ENCODE measurements at places on chromosomes 6 and 20.
A peak's percentile ranks its signal among the peaks of the same experiment; 100 is the strongest.

- peak; percentile 42 for DNase-seq
Measured at GRCh38 chr20:46546298-46546697, 4.2 kb downstream of the OCSTAMP start.

GRCh38 chr6:158661156-158661685 is 11.4 kb downstream of the SYTL3 start:
- no peak for DNase-seq

- DNase-seq = no peak
Measured at GRCh38 chr6:138113588-138114210, 6.5 kb upstream of the PERP start.

DNA sequence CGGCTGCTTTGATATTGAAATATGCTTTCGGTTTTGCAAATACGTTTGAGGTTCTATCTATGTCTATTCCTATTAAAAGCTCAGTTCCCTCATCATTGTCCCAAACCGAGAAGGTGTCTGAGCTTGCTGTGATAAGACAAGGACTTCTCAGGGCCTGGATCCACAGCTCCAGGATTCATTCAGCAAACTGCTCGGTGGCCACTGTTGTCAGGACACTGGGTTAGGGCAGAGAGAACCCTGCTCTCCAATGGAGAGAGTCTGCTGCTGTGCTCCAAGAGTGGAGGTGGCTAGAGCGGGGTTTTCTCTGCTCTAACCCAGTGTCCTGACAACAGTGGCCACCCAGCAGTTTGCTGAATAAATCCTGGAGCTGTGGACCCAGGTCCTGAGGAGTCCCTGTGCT is 198.5 kb downstream of the CDH4 start:
- no peak for DNase-seq

DNA sequence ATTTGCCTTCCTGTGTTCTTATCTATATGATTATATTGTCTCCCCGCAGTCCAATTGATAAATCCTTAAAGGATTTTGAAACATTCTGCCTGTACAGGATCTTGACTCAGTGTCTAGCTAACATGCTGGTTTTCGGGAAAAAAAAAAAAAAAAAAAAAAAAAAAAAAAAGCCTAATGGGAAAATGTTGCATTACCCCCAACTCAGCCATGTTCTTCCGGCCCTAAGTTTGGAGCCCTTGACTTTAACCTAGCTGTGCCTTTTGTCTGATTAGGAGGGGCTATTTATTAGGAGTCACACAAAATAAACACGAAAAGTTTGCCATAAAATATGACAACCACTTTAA is 244.4 kb upstream of the TCF21 start:
- no peak for DNase-seq

DNA sequence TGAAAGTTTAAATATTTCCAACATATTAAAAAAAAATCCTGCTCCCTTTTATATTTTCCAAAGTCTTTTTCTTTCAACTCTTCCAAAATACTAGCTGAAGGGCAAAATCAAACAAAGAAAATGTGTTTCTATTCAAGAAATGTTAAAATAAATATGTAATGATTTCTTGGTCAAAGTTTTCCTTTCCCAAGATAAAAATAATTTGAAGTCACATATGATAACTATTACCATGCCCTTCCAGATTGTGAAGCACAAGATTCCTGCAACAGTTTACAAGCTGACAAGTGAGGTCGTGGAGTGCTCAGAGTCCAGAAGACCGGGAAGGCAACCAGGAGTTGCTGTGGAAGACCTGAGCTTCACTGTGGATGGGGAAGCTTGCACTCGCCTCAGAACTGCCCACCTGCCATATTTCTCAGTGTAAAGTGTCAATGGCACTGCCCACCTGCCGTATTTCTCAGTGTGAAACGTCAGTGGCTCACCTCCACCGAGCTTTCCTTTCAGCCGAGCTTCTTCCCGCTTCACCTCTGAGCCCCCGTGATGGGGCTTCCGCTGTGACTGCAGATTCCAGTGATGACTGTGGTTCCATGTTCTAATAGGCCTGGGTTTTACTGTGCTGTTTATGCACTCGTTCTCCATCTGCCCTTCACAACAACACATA is 160.5 kb downstream of the THBS2 start:
- DNase-seq = no peak

DNA sequence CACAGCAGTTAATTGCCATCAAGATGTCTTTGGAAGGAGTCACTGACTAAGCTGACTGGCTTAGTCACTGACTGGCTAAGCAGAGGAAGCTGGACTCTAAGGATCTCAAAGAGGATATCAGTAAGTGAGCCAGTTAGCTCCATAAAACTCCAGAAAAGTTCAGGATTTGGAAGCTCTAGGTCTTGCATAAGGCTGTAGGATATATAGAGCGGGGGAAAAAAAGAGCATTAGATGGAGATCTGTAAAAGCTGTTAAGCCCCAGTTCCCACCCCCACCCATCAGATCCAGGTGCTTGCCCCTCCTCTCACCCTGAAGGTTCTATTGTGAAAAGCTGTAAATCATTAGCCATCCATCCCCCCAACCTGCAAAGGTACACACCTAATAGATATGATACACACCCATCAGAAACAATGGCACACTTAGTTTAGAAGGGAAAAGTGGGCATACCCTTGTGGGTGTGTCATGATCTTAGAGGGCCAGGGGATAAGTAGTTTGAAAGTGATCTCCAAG is 32.2 kb downstream of the CARMIL1 start:
- DNase-seq = no peak

- no peak for DNase-seq
Measured at GRCh38 chr6:127051571-127052260, 66.8 kb upstream of the RSPO3 start.

DNA sequence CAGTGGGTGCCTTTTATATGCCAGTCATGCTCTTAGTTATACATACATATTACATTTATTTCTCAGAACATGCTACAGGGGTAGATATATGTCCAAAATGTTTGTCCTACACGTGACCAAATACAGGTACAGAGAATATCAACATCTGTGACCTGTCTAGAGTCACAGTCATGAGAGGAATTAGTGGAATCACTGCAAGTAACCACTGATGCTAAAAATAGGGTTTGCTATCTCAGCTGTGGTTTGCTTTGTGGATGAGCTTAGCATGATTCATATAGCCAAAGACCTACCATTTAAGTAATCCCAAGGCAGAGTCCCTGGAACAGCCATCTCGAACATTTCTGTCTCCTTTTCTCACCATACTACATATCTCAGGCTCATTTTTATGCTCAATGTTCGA is 32.3 kb downstream of the GSTA3 start:
- DNase-seq = no peak

GRCh38 chr6:69232911-69233448 is 563.8 kb downstream of the LMBRD1 start:
- DNase-seq = peak; percentile 55

DNA sequence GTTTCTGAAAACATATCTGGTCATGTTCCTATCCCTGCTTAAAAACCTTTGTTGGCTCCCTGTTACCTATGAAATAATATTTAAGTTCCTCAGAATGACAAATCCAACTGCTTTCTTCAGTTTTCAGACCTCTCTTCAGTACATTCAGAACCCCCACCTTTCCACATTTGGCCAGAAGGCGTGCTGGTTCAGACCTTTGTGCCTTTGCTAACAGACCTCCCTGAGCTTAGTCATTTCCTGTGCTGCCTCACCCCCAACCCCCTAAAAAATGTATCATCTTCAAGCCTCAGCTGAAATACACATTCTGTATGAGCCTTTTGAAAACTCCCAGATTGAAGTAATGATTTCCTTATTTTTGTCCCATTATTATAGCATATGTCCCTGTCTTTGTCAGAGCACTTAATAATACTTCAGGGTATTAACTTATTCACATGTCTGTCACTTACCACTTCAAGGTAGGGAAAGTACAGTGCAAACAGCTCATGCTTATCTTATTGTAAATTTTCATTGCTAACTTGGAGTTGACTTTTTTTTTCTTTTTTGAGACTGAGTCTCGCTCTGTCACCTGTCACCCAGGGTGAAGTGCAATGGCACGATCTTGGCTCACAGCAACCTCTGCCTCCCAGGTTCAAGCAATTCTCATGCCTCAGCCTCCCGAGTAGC is 19.7 kb downstream of the FAM217A start:
- no peak for DNase-seq
